ENCODE measurements at places on chromosomes 3 and 15.

GRCh38 chr15:41783296-41783695 lies 9.0 kb downstream of the MAPKBP1 start:
- no peak for DNase-seq

GRCh38 chr15:34514251-34514670 lies 69.2 kb downstream of the GOLGA8B start:
- DNase-seq, result no peak

DNA sequence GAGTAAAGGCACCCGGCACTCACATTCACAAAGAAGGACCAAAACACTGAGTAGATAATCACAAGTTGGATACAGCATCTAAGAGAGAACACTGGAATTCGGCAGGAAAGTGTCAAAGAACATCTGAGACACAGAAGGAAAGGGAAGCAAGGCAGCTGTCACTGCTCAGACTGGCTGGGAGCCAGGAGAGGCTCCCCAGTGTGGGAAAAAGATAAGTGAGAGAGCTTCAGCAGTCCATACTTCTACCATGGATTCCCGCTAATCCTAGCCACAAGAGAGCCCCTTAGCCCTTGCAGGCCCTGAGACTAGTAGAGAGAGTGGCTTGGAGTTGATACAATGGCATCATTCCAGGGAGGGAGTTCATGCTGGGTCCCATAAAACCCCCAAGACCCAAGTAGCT lies 36.7 kb upstream of the CP start:
- DNase-seq, result no peak

GRCh38 chr15:36954486-36954885 lies 145.9 kb downstream of the MEIS2 start:
- no peak for DNase-seq

GRCh38 chr3:19103510-19103909 lies 44.8 kb upstream of the KCNH8 start:
- DNase-seq, result no peak

GRCh38 chr3:124685481-124685880 lies 44.8 kb upstream of the UMPS start:
- DNase-seq, result no peak

DNA sequence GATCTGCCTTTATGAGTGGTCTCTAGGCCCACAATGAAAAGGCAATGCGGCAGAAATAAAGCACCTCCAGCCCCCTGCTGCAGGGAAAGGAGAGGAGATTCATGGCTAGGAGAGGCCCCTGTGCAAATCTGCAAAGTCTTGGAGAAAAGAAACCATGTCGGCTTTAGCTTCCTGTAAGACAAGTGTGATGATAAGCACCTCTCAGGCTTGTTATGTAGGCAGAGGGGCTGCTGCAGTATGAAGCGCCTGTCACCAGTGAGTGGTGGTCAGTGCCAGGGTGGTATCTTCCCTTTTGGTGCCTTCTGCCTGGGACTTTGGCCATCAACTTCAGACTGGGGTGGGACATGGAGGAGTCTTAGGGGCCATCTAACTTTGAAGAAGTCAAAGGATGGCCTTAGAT lies 59.2 kb upstream of the ARHGEF3 start:
- no peak for DNase-seq

- DNase-seq, result no peak
Measured at GRCh38 chr3:13124631-13125030, 51.4 kb upstream of the IQSEC1 start.

GRCh38 chr3:53804697-53805462 lies 41.3 kb downstream of the CHDH start:
- DNase-seq, result no peak

DNA sequence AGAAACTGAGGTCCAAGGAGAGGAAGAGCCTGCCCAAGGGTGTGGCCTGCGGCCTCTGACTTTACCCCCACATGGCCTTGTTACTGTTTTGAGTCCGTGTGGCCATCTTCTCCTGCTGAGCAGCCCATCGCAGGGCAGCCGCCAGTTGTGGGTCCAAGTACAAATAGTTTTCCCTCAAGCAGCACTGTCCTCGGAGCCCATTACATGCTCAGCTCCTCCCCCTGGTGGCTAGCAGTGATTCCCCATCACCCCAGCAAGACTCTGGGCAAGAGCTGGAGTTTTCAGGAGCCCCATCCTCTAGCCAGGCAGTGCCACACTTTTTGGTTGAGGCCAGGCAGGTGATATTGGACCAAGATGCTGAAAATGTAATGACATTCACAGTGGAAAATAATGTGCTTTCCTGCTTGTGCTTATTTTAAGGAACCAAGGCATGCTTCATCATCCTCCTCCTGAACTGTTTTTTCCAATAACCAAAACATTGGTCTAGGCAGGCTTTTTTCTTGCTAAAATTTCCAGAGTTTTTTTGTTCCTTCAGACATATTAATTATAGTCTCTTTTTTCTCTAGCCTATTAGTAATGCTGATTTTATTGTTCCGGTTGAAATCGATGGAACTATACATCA lies 23.2 kb upstream of the VILL start:
- DNase-seq, result peak; percentile 46

- no peak for DNase-seq
Measured at GRCh38 chr15:63857461-63857856, 23.7 kb upstream of the HERC1 start.

DNA sequence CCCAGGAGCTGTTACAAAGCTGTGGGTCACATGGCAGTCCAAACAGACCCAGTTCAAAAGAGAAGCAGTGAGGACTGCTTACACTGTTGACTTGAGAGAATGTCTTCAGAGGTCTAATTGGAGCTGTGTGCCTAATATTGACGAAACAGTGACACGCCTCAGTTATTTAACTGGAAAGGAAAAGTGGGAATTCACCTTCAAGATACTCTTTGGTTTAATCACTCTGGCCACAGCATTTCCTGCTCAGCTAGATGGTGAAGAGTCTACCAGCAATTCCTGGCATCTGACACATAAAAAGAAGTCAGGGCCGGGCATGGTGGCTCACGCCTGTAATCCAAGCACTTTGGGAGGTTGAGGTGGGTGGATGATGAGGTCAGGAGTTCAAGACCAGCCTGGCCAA lies 326.4 kb downstream of the SV2B start:
- no peak for DNase-seq

GRCh38 chr15:59722476-59722875 lies 33.4 kb upstream of the BNIP2 start:
- DNase-seq, result no peak

DNA sequence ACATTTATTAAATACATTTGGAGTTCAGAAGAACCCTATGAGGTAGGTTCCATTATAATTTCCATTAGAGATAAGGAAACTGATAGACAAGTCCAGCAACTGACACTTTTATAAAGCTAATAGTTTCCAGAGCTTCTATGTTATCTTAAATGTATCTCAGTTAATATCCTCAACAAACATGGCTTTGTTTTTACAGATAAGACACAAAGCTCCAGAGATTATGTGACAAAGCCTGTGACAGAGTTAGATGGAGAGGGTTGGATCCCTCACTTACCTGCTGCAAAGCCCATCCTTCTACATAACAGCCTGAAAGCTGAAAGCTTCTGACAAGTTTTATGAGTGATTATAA lies 473 bp upstream of the COMMD2 start:
- no peak for DNase-seq

DNA sequence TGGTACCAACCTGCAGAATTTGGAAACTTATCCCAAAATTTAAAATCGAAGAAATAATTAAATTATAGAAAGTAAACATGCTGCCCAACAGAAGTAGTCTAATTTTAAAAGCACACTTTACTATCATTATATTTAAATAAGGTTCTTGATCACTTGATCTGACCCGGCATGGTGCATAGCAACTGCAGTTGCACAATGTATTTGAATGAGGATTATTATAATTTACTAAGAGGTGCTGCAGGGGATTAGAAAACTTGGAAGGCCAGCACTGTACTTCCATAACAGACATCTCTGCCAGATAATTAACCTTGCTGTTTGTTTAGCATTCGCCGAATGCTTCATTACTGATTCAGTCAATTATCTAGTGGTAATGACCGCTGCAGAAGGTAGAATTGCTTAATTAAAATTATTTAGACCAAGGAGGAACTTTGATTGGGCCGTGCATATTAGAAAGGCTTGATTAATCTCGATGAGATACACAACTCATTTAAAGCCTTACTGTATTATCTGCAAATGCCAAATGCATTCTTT lies 971.6 kb downstream of the ZPLD1 start:
- no peak for DNase-seq

DNA sequence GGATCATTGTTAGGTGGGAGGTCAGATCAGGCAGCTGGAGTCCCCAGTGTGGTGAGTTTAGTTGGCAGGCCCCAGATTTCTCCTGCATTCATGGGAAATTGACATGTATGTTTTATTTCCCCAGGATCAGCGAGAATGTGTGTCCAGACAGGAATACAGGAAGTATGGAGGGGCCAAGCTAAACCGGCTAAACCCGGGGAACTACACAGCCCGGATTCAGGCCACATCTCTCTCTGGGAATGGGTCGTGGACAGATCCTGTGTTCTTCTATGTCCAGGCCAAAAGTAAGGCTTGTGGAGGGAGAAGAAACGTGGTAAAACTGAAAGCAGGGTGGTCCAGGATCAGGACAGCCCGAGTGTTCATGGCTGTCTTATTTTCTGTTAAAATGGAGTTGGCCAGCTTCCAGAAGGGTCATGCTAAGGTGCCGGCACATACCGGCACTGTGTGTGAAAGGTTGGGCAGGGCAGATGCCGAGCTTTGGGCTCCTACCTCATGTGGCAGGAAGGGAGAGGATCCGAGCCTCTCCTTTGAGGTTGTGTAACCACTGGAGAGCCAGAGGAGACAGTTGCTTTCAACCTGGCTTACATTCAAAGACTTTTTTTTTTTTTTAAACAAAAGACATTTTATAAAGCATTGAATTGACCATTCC lies 83.1 kb downstream of the PGPEP1L start:
- DNase-seq, result no peak

DNA sequence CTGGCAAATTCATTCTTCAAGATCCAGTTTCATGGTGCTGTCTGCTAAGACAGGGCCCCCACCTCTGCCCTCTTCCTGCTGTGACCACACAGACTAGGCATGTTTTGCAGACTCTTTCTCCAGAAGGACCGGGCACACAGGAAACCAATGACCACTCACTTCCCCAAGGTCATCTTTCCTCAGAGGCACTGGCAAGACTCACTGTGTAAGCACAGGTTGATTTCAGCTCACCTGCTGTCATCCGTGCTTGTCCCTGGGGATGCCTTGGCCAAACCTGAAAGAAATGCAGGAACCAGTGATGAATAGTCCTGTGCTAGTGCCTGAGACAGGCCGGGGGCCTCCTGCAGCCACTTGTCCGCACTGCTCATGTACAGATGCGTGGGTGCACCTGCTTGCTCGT lies 33.5 kb downstream of the ALS2CL start:
- DNase-seq, result no peak

DNA sequence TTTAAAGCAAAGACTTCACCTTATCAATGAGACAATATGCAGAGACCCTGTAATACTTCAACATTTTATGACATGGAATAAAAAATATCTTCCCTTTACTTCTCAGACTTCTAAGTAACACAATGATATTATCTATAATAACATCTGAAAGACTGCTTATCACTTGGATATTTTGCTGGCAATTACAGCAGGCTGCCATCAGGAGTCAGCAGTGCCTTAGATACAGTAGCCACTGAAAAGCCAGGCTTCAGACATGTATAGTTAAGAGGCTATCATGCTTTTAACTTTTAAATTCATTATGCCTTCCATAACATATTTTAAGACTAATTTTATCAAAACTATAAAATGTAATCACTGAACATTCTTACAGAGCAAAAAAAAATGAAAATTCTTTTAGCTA lies 227.5 kb downstream of the NEK10 start:
- DNase-seq, result no peak

DNA sequence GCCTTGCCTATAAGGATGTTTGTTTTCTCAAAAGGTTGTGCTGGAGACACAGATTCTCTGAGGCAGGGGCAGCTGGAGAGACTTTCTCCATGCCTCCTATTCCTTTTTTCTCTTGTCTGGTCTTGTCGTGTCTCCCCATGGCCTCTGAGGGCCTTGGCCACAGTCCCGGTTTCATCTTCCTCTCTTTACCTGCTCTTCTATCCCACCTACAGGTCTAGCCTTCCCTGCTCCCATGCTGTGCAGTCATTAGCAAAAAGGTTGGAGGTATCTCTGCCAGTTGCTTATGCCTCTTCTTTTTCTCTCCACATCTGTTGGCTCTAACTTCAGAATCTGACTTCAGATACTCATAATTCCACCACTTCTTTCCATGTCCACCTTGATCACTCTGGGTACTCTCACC lies 191.1 kb downstream of the IL20RB start:
- no peak for DNase-seq

DNA sequence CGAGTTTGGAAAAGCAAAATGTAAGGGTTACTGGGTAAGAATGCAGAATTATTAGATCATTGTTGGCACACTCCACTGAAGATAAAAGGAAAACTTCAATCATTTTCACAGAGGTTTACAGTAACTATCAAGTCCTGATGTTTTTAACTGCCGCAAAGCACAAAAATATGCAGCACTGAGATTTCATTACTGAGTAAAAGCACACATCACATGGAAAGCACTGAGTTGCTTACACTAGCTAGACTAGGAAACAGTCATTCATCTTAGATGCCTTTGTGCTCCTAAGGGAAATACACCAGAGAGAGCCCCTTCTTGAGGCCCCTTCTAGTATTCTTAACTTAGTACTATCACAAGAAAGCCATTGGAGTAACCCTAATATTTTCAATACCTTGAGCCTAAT lies 11.8 kb upstream of the P2RY1 start:
- DNase-seq, result no peak

GRCh38 chr3:102348904-102349303 lies 85.9 kb upstream of the ZPLD1 start:
- no peak for DNase-seq

GRCh38 chr3:108489776-108490175 lies 20.6 kb downstream of the MYH15 start:
- no peak for DNase-seq

DNA sequence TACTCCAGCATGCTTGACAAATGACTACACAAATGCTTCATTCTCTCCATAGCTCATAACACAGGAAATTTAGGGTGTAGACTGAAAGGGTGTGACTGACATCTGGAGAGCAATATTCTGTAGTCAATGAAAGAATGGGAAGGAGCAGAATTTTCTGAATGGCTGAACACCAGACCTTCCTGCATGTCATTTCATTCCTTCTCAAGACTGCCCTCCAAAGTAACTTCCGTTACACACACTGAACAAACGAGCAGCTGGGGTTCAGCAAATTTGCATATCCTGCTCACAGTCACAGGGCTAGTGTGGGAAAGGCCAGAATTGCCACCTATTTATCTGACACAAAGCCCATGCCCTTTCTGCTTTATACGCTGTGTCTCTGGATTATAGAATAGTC lies 325.0 kb upstream of the CFAP20DC start:
- DNase-seq, result no peak

- DNase-seq, result no peak
Measured at GRCh38 chr3:109806929-109807328, 469.6 kb upstream of the DPPA4 start.

GRCh38 chr3:148021381-148021780 lies 612.2 kb downstream of the ZIC1 start:
- DNase-seq, result no peak

DNA sequence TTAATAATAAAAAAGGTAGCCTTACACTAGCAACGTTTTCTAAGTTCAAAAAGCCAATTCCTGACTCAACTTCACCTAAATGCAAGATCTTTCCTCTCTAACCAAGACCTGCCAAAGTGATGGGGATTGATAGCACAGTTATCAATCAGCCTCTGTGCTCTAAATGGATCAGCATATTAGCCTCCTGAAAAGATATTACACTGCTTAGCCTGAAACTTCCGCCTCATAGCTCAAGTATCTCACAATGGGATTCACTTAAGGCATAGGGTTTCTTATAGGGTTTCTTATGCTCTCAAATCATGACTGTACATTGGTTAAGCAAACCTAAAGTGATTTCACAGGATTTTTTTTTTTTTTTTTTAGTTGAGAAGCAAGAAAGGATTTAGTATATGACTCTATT lies 436 bp upstream of the SLC9A9 start:
- no peak for DNase-seq

Measured in amygdala (tissue), 56 donors.